ENCODE measurements at places on chromosomes 12 and 14. TPM values are rescaled to one million over a fixed set of nuclear protein-coding genes. Genes with fewer than 3 reads are reported as not detected.

DNA sequence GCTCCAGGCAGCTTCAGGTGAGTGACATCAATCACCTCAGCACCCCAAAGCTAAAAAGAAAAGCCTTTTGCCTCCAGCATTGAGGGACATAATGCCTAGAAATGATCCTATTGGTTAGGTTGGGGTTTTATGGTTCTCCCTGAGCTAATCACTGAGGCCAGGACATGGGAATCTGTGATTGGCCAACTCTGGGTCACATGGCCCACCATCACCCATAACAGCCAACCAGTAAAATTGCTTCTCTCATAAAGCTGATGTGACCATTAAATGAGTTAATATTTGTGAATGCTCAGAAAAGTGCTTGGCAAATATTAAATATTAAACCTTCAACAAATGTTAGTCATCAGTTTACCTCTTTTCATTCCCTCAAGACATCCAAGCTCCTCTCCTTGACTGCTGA is 60.2 kb downstream of the TBX3 start:
- no peak for DNase-seq

GRCh38 chr12:117842630-117843029 is 126.2 kb downstream of the KSR2 start:
- no peak for DNase-seq

- no peak for DNase-seq
Measured at GRCh38 chr12:91127751-91128150, 16.5 kb upstream of the LUM start.

GRCh38 chr12:121238086-121238485 is 28.2 kb downstream of the P2RX4 start:
- DNase-seq = no peak

DHH gene
- total RNA-seq = 0.26 TPM

SOAT2 gene
- total RNA-seq = not detected

- DNase-seq = no peak
Measured at GRCh38 chr12:91622037-91622436, 439.4 kb upstream of the DCN start.

BIN2 gene
- 0.29 TPM for total RNA-seq

DNA sequence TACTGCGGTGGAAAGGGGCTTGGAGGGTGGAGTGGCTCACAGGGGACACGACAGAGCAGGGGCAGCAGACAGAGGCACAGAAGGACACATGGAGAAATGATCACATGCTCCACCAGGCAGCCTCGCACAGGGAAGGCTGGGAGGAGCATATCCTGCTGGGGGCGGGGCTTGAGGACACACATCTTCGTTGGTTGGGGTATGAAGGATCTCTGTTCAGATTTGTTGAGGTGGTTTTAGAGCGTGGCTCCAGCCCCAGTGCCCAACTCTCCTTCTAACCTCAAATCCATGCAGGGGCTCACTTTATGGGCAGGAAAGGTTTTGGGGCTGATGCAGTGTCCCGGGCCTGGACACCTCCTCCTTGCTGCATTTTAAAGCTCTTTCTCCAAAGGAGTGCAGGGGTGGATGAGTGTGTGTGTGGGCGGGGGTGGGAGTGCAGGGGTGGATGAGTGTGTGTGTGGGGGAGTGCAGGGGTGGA is 733 bp upstream of the P3H3 start:
- DNase-seq = peak; percentile 95

KRT3 gene
- total RNA-seq = not detected

DNA sequence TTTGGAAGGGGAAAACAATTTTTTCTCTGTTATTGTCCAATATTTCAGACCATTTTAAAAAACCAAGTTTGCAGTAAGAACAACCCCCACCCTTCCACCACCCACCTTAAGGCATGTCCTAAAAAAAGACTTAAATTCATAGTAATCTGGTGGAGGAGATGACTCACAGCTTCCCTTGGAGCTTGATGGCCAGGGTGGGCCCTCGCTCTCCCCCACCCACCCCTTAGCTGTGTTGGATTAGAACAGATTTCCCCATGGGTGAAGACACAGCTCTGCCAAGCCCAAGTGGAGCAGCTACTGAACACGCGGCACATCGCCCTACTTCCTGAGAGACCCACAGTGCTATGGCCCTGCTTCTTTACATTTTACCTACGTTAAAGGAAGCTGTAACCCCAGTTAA is 140.3 kb downstream of the GCH1 start:
- no peak for DNase-seq

GRCh38 chr12:67517181-67517887 is 131.2 kb upstream of the DYRK2 start:
- DNase-seq = peak; percentile 60

BCL7A gene
- 12.2 TPM for total RNA-seq

DNA sequence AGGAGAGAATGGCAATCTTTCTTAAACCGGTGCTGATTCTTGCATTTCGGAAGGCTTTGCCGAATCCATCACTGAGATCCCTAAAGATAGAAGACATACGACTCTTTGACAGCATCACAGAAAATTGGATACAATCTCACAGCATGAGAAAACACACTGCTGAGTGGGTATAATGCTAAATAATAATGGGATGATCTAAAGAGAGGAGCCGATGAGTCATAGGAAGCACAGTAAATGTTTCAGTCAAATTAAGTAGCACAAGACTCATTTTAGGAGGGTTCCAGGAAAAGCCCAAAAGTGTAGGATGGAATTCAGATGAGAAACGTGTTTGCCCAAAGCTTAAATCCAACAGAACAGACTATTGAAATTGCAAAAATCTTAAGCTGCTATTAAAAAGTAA is 81.7 kb downstream of the CPNE8 start:
- no peak for DNase-seq

DNA sequence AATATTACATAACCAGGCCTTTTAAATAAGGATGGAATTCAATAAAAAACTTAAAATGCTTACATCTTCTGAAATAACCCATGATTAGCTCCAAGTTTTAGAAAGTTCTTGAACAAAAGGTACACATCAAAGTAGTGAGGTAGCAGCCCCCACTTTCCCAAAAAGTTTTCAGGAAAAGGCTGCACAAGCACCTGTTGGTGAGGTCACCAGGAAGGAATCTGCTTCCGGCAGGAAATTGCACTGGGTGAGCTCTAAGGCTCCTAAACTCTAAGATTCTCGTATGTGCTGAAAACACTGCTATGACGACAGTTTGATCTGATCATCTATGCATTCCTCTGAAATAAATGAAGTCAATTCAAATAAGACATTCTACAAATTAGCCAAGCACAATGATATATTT is 34.3 kb upstream of the TTC7B start:
- DNase-seq = peak; percentile 56

GRCh38 chr12:105272814-105273416 is 36.9 kb upstream of the APPL2 start:
- DNase-seq = no peak

DNA sequence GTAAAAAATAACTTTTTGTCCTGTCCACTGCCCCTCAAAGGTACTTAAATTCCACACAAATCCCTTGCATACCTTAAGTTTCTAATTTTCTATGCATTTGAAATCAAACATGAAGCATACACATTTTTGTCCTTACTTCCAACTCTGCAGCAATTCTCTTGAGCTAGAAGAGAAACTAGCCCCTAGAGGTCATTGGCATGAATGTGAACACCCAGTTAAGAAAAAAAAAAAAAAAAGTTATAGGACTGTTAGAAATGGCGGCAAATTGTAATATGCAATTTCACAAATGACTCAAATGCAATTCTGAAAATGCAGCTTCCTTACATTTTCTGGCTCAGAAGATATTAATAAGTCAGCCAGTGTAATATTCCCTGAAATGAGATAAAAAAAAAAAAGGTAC is 4.6 kb upstream of the ESR2 start:
- DNase-seq = no peak

DNA sequence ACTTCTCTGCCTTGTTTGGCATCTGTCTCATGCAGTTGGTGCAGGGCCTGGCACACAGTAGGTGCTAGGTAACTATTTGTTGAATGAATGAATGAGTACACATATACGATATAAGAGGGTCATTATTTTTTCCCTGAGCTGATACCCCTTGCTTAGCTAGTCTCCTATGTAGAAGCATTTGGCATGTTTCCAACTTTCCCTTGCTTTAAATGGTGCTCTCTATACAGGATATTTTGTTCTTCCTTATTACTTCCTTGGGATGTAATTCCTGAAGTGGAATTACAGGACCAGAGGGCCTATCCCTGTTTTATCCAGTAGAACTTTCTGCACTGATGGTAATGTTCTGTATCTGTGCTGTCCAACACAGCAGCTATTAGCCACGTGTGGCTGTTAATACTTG is 250.1 kb upstream of the PWP1 start:
- no peak for DNase-seq

ACRBP gene
- 0.35 TPM for total RNA-seq

- DNase-seq = no peak
Measured at GRCh38 chr12:52146089-52146821, 45.6 kb downstream of the KRT80 start.

DNA sequence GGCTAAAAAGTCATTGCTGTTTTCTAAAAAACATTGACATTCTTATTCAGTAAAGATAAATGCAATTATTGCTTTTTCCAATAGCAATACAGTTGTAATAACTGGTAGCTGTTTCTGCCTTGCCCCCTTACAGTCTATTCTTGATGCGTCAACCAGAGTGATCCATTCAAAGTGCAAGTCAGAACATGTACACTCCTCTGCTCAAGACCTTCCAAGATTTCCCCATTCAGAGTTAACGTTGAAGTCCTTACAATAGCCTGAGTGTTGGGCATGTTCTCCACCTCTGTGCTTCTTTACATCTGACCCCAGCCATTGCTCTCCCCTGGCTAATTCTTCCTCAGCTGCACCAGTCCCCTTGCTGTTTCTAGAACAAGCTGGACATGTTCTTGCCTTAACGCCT is 24.3 kb downstream of the VRK1 start:
- no peak for DNase-seq

- no peak for DNase-seq
Measured at GRCh38 chr12:53328043-53328435, 6.6 kb upstream of the AAAS start.

LRFN5 gene
- total RNA-seq = 0.26 TPM

DNA sequence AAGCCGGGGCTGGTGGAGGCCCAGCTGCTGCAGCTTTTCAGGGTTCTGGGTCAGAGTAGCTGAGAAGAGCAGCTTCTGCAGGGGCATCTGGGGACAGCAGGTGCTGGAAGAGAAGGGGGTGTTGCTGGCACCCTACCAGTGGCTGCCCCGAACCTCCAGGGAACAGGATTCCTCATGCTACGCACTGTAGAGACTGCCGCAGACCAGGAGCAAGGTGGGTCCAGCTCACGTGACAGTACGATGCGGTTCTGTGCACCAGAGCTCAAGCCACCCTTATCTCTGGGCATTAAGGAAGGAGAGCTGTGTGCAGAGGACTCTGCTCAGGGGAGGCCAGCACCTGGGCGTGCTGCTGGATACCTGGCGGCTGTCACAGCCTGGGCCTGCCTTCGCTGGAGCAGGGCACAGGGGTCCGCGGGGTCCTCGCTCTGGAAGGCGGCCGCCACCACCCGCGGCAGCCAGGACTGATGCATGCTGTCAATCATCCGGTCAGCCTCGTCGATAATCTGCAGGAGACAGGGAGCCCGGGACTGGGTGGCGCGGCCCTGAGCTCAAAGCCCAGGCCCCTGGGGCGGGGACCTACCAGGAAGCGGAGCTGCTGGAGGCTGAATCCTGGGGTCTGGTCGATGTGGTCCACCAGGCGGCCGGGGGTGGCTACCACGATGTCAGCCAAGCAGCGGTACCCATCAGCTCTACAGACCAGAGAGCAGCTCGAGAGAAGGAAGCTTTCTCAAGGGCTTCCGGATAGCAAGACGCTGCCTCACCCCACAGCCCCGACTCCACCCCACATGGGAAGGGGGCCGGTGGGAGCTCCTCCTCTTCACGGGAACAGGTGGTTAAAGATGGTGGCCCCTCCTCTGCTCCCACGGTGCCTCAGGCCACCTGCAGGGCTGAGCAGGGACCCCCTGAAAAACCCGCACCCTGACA is 2.9 kb downstream of the DDX51 start:
- peak; percentile 11 for DNase-seq

DNA sequence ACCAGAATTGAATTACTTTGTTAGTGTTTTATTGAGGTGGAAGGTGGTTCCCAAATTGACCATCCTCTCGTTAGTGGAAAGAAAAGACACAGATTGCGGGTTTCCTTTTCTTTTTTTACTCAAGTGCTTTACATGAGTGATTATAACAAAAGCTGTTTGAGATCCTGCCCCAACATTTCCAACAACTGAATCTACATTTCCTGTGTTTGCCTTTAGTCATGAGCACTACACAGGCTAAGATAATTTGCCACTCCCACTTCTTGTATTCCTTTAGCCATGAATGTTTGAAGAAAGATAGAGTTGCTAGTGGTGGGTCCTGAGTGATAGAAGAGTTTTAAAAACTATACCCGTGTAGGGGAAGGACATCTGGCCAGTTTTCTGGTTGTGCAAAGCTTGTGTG is 16.0 kb downstream of the RERGL start:
- no peak for DNase-seq

GRCh38 chr14:26286913-26287205 is 311.0 kb downstream of the NOVA1 start:
- DNase-seq = no peak

- DNase-seq = no peak
Measured at GRCh38 chr14:95200404-95200803, 43.1 kb upstream of the DICER1 start.

DNA sequence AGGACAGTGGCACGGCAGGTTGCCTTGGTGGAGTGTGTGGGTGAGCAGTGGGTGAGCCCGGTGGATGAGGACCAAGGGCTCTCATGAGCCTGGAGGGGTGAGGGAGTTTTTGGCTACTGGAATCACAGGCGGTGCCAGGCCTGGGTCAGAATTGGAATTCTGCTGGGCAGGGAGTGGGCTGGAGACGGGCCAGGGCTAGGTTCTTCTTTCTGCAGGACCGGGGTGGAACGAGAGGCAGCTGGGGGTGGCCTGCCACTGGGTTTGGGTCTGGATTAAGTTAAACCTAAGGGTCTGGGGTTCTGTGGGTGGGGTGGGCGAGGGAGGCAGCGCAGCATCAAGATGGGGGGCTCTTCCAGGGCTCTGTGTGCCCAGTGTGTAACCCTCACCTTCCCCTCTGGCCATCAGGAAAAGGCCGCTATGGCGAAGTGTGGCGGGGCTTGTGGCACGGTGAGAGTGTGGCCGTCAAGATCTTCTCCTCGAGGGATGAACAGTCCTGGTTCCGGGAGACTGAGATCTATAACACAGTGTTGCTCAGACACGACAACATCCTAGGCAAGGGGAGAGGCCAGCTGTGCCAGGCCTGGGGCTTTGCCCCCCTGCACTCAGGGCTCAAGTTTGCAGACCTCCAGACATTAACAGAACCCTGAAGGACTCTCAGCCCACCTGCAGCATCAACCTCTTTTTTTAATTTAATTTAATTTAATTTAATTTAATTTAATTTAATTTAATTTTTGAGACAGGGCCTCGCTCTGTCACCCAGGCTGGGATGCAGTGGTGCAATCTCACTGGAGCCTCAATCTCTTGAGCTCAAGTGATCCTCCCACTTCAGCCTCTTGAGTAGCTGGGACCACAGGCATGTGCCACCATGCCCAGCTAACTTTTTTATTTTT is 7.0 kb downstream of the ACVRL1 start:
- DNase-seq = no peak

Measured in uterus (tissue), 4 donors.